ENCODE measurements at places on chromosomes 1 and 21. TPM values are rescaled to one million over a fixed set of nuclear protein-coding genes. Genes with fewer than 3 reads are reported as not detected.

- DNase-seq: no peak
Observed at GRCh38 chr1:2466270-2466665, 9.8 kb upstream of the PLCH2 start.

- DNase-seq: no peak
Observed at GRCh38 chr1:27804791-27805190, 25.8 kb upstream of the PPP1R8 start.

TSPEAR gene
- total RNA-seq: 2.9 TPM

DNA sequence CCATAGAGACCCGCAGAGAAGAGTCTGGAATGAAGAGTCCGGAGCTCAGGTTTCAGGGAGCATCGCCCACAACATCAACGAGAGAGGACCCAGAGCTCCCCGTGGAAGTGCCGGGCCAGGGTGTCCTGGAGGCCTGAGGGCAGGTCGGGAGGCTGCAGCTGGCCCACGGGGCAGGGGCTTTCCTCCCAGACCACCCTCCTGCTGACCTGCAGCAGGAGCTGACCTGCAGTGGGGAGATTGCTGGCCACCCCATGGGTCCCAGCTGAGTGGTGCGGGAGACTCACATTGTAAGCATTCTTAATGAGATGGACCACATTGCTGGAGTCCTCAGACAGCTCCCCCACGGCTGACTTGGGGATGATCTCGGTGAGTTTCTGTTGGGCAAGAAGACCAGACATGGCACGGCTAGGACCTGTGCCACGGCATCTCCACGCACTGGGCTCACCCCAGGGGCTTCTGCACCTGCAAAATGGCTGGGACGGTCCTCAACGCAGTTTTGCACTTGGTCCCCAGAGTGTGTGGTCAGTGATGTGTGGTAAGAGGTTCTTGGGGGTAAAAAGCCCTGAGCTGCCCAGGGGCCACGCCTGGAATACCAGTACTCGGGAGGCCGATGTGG lies 21.3 kb upstream of the PTTG1IP start:
- no peak for DNase-seq

EXO1 gene
- total RNA-seq: 31.7 TPM

RGS8 gene
- 0.07 TPM for total RNA-seq

IGFN1 gene
- total RNA-seq: 0.11 TPM

DNA sequence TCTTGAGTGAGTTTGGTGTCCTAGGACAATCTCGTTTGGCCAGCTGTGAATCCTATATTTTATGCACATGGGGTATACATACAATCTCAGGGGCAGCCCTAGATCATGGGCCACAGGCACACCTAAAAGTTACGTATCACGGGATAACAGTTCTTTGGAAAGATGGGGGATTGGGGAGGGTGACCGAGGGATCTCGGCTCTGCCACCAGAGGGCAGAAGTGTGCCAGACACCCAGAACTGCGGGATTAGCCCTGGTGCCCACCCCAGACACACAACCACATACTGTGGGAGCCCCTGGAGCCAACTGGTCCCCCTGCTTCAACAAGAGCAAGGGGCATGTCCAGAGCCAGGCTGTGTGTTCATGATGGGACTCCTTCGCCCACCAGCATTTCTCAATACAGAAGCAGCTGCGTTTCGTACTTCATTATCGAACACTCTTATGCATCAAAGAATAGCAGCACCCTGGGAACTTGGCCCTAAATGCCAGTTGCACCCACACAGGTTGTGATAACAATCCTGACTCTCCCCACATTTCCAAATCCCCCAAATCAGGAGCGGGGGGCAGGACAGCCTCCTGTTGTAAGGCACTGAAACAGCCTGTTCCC lies 37.4 kb downstream of the TMCO4 start:
- peak; percentile 73 for DNase-seq

DNA sequence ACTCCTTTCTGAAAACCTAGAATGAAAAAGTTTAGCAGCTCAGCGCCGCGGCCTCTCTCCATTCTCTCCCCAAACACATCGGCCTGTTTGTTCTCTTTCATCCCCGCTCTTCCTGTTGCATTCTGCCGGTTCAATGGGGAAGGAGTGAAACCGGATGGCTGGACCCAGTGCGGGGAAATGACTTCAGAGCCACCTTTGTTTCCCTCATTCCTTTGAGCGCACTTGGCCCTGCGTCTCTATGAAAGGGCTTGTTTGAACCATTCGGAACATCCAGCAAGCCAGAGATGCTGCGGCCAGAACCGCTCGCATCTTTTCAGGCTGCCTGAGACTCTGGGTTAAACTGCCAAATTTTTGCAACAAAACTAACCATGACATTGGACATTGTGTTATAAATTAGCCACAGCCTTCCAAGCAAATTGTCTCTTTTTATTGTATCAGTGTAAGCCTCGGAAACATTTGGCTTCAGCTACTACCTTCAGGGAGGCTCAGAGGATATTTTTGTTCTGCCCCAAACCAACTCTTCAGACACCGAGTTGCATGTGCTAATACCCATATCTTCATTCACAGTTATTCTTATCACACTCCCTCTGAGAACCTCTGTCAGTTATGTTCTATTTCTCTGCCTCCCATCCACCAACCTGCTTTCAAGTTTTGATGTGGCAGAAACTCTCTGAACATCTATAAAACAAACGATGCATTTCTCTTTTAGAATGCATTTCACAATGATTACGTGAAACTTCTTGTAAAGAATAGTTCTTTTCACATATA lies 5.1 kb upstream of the OLIG1 start:
- no peak for DNase-seq

HIVEP3 gene
- 0.57 TPM for total RNA-seq

RNASEL gene
- 0.87 TPM for total RNA-seq

- peak; percentile 54 for DNase-seq
Observed at GRCh38 chr1:23555270-23555985, 3.9 kb downstream of the ID3 start.

DNA sequence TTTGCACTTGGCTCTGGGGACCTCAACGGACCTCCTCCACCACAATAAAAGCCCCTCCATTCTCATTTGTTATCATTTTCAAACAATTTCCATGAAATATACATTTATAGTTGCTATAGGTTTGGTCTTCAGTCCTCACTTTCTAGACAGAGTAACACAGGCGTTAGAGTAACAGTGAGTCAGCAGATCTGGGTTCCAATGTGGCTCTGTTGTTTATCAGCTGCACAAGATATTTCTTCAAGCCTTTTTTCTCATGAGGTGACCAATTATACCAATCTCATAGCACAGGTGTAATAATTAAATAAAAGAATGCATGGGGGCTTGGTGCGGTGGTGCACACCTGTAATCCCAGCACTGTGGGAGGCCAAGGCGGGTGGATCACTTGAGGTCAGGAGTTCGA lies 32.8 kb upstream of the PSMB2 start:
- DNase-seq: no peak

PIK3R3 gene
- 10.9 TPM for total RNA-seq
